ENCODE measurements at places on chromosomes 3 and 15.
A peak's percentile ranks its signal among the peaks of the same experiment; 100 is the strongest.

- DNase-seq, result peak; percentile 43
Measured at GRCh38 chr3:19147905-19148767, at the start of gene KCNH8. TSS of gene KCNH8 (plus strand) at chr3:19148510. CDS start at chr3:19148720, 210 bp downstream.

DNA sequence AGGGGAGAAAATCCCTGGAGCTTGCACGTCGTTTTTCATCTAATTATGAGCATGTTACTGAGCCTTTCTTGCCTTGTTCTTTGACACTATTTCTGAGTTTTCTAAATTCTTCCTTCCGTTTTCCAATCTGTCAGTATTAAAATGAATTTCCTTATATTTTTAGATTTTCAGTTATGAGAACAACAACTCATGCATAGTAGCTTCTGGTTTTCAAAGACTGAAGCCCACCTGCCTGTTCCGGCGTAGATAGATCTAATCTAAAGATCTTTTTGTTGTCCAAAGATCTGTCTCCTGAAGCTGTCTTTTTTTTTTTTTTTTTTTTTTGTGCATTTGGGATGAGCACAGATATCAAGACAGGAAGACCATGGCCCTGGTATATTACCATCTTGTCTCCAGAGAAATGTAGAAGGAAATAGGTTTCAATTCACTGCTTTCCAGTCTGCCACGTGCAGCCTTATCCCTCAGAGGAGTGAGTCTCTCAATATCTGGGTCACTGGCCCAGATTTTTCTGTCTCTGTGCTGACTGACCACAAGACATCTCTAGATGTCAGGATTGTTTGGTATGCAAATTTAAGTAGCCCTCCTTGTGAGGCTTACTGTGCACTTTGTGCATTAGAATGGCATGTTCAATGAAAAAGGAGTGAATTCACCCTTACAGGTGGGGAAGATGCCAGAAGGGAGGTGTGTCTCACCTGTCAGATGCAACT, 222.3 kb upstream of the TMC3 start:
- no peak for DNase-seq

GRCh38 chr3:114519415-114519814, 225.6 kb downstream of the TIGIT start:
- peak; percentile 46 for DNase-seq

- no peak for DNase-seq
Measured at GRCh38 chr15:70882361-70882760, 9.9 kb downstream of the THAP10 start.

DNA sequence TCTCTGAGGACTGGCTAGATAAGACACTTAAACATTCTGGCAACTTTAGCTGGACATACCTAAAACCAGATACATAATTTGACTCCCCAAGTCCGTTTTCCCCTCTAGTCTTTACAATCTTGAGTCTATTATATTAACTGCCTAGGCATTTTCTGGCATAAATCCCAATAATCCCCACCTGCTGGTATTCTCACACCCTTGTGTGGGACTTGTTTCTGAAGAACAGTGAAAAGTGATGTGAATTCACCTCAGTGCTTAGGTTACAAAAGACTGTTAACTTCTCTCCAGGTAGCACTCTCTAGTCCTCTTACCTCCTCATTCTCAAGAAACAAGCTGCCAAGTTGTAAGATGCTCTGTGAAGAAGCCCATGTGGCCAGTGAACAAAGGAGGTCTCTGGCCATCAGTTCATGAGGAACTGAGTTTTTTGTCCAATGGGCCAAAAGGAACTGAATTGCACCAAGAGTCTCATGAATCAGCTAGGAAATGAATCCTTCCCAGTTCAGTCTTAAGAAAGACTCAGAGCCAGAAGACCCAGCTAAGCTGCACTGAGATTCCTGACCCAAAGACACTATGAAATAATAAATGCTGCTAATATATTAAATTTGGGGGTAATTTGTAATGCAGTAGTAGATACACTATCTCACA, 4.1 kb downstream of the OSBPL11 start:
- peak; percentile 37 for DNase-seq

DNA sequence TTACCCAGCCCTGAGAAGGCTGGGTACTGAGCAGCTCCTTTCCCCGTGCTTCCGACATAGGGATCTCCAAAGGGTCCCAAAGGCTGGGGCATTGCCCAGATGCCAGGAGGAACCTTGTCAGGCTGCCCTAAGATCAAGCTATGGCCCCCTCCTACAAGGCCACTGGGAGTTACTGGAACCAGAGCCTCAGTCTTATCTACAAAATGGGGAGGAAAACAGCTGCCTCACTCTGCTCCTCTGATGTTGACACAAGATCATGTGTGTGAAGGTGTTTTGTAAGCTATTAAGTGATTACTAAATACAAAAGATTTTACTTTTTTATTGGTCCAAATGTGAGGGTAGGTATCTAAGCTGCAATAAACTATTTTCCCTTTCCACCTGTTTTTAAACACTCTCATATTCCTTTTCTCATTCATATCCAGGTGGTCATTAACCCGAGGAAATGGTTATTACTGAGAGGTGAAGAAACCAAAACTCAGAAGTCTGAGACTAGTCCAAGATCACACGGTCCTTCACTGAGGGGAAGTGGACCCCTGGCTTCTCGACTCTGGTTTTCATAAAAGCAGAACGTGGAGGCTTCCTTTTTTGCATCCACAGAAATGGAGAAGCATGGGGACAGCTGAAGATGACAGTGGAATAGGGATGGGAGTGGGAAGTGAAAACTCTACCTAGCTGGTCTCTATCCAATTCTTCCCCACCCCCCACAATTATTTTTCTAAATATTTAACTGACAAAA, 1.7 kb downstream of the ARPIN start:
- peak; percentile 78 for DNase-seq
